ENCODE measurements at places on chromosomes 12 and 14.

- DNase-seq, result no peak
Measured at GRCh38 chr14:67240168-67240932, 885 bp upstream of the PALS1 start.

DNA sequence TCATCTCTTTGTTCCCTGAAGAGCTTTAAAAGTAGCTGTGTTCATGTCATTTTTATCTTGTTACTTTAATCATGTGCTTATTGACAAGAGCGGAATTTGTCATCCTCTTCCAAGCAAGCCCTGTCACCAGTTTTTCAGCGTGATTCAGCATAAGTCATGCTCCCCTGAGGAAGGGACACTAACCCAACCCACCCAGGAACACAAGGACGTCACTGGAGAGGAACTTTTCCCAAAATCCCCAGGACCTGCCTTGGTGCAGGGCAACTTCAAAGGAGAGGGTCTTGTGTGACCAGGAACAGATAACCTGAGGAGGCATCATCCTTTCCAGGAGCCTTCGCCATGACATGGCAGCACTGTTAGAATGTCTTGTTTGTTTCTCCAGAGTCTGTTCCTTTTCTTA lies 107.1 kb upstream of the DIO3 start:
- no peak for DNase-seq

DNA sequence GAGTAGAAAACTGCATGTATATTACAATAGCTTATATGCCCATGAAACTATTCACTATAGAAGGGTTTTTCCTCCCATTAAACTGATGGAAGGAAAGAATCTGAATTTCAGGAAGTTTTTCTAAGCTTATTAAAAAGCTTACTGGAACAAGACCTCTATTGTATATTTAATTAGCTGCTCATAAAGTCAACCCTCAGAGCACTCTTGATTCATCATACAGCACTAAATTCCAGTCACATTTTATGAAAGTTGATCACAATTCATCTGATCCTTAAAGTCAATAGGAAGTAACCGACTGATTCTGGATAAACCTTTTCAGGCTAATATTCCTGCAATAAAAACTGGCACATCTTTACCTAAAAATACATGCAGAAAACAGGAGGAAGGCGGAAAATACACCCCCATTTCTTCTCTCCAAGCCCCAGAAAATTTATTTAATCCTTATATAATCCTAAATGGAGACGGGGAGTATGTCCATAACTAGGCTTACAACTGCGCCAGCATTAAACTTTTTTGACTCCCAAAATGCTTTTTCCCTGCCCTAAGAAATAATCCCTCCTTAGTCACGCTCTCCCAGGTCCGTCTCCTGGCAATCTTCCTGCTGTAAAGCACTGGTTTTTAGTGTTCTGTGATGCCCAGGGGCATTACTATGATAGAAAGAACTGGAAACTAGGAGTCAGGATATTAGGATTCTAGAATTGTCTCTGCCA lies 35.3 kb downstream of the DICER1 start:
- DNase-seq, result no peak

GRCh38 chr12:4215229-4216186 lies 58.1 kb upstream of the CCND2 start:
- DNase-seq, result peak; percentile 81

DNA sequence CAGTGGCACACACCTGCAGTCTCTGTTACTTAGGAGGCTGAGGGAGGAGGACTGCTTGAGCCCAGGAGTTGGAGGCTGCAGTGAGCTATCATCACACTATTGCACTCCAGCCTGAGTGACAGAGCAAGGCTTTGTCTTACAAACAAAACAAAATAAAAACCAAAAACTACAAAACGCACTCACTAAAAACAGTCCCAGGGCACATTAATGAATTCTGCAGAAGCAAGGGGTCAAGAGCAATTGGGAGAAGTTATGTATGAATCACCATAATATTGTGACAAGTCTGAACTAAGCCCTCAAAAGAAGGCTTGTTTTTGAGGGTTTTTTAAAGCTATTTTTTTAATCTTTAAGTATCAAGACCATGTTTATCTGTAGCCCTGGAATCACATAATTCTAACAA lies 201.1 kb downstream of the MED13L start:
- no peak for DNase-seq

DNA sequence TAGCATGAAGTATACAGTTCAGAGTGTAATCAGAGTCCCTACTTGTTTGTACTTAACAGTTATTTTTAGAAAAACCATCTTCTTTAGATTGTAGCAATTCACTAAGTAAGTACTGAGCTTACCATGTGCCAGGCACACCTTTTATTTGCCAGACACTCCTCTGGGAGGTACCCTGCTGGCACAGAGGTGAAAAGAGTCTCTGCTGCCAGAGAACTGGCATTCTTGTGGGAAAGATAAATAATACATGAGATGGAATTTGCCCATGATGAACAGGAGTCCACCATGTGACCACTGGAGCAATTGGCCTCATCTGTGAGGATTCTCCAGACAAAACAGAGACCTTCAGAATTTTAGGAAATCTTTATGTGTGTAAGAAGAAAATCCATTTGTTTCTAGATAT lies 199.3 kb upstream of the SLC16A7 start:
- DNase-seq, result no peak

DNA sequence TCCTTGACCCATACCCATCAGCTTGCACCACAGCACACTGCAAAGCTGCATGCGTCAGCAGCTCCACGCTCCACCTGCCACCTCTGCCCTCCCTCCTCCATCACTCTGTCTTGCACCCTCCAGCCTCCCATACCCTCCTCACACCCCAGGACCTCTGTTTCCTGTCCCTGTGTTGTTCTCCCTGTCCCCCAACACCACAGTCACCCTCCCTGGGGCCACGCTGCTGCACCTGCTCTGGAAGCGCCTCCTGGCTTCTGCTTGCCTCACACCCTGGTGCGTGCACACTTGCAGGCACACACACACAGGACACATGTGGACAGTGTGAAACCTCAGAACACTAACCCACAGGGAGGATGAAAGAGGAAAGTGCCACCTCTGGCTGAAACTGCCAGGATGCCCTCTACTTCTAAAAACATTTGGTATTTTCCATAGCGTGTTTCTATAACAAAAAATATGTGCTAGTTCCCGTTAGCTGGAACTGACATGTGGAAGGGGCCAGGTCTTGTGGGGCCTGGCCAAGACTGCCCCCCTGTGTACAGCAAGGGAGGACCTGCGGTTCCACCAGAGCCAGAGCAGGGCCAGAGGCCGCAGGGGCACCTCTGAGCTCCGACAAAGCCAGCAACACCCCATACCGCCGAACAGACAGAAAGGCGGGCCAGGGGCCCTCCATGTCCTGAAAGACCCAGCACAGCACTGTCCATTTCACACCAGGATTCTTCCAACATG lies 10.0 kb downstream of the BRF1 start:
- DNase-seq, result peak; percentile 42

DNA sequence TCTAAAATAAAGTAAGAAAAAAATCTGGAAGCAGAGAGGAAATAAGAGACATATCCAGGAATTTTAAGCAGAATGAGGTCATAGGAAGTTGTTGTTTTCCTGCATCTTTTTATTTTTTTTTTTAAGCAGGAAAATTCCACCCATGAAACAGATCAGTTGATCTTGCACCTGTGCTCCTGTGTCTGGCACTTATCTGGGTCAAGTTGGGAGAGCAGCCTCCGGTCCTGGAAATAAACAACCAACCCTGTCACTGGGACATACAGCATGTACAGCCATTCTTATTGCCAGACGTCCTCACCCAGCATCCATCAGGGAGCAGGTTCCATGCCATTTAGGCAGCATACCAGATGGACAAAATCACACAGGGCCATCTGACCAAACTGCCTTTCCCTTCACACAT lies 266.0 kb upstream of the BTG1 start:
- DNase-seq, result no peak
